ENCODE measurements at places on chromosomes 11 and 22. TPM values are rescaled to one million over a fixed set of nuclear protein-coding genes. Genes with fewer than 3 reads are reported as not detected.
A peak's percentile ranks its signal among the peaks of the same experiment; 100 is the strongest.

- no peak for DNase-seq
- H3K27ac ChIP-seq = no peak overlapping the region
- no peaks in the 10 kb centered on the region for H3K27me3 ChIP-seq
- H3K36me3 ChIP-seq = peaks cover 2% of the 10 kb centered on the region
Observed at GRCh38 chr11:6387811-6388599, 2.3 kb upstream of the SMPD1 start.

GRCh38 chr11:114187173-114187572 lies 109.0 kb upstream of the NNMT start:
- H3K4me1 ChIP-seq = peaks cover 62% of the 10 kb centered on the region
- H3K36me3 ChIP-seq = peaks cover 2% of the 10 kb centered on the region
- no peak for DNase-seq
- no peaks in the 10 kb centered on the region for H3K27me3 ChIP-seq
- peak overlapping the region; percentile 94 for H3K27ac ChIP-seq
- H3K4me3 ChIP-seq = no peak overlapping the region

DNA sequence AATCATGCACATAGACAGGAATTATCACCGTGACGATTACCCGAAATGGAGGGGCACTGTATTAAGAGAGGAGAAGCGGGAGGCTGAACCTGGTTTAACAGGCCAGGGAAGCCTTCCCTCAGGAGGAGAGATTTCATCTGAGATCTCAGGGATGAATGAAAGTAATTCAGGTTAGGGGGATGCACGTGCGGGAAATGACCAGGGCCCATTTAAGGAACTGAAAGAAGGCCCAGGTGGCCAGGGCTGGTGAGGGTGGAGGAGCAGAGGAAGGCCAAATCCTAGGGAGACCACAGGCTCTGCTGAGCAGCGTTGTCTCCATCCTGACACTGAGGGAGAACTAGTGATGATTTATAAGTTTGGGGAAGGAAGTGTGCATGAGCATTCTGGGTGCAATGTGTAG lies 16.3 kb upstream of the OPCML start:
- no peaks in the 10 kb centered on the region for H3K36me3 ChIP-seq
- H3K27ac ChIP-seq = no peak overlapping the region
- no peak for DNase-seq
- H3K4me3 ChIP-seq = no peak overlapping the region
- no peaks in the 10 kb centered on the region for H3K27me3 ChIP-seq

- H3K4me3 ChIP-seq = no peak overlapping the region
- DNase-seq = no peak
- no peaks in the 10 kb centered on the region for H3K4me1 ChIP-seq
- H3K27me3 ChIP-seq = peaks cover 11% of the 10 kb centered on the region
- no peak overlapping the region for H3K27ac ChIP-seq
Observed at GRCh38 chr11:117443266-117444186, 115.9 kb downstream of the CEP164 start.

DNA sequence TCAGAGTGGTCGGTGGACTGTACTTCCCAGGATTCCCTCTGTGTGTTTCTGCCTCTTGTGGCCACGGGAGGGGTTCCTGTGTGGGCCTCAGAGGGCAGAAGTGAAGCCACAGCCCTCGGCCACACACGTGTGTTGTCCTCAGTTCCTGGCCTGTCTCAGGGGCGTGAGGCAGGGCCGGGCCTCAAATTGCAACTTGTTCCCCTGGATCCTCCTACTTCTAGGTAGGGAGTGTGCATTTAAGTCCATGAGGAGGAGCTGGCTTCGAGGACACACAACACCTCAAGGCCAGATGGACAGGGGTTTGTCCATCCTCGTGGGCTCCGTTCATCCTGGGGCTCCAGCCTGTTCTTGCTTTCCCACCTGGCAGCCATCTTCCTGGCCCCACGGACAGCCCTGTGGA lies 573.0 kb downstream of the TBC1D22A start:
- peaks cover 4% of the 10 kb centered on the region for H3K27me3 ChIP-seq
- H3K36me3 ChIP-seq = no peaks in the 10 kb centered on the region
- no peak for DNase-seq
- no peak overlapping the region for H3K4me3 ChIP-seq
- H3K27ac ChIP-seq = no peak overlapping the region

MMP11 gene
- 3.6 TPM for total RNA-seq

Data from gastrocnemius medialis (tissue), 4 donors.